Cortex of kidney (tissue), 1 donor: ENCODE measurements at places on chromosomes 6 and 20.

- no peak for DNase-seq
Measured at GRCh38 chr6:74632196-74632875, 573.5 kb downstream of the COL12A1 start.

DNA sequence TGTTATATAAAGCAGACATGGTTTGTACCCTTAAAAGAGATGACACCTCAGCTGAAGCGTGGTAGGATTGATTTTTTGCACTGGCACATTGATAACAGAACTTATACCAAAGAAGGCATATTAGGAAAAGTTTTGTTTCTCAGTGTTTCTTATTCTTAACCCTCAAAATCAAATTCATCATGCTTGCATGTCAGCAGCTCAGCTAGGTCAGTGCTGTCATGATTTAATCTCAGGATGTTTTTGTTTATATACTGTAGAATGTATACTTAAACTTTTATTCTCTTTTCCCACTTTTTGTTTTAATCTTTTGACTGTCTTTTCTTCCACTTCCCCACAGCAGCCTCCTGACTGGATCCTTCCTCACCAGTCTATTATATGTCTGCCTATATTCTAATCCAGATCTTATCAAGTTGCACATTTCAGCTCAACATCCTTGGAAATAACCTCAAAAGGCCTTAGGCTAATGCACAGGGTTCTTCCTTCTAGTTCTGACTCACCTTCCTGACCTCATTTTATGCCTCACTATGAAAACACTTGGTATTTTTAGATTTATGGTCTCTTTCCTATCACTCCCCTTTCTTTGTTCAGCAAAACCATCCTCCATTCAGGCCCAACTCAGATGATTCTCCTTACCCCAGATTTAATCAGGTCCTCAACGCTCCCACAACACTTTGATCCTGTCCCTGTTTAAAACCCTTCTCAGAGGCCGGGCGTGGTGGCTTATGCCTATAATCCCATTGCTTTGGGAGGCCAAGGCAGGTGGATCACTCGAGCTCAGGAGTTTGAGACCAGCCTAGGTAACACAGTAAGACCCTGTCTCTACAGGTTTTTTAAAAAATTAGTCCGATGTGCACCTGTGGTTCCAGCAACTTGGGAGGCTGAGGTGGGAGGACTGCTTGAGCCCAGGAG is 7.2 kb downstream of the HEBP2 start:
- DNase-seq: no peak

GRCh38 chr20:52859156-52859876 is 112.8 kb upstream of the TSHZ2 start:
- DNase-seq: no peak

GRCh38 chr6:45970326-45970725 is 45.3 kb downstream of the CLIC5 start:
- DNase-seq: no peak

DNA sequence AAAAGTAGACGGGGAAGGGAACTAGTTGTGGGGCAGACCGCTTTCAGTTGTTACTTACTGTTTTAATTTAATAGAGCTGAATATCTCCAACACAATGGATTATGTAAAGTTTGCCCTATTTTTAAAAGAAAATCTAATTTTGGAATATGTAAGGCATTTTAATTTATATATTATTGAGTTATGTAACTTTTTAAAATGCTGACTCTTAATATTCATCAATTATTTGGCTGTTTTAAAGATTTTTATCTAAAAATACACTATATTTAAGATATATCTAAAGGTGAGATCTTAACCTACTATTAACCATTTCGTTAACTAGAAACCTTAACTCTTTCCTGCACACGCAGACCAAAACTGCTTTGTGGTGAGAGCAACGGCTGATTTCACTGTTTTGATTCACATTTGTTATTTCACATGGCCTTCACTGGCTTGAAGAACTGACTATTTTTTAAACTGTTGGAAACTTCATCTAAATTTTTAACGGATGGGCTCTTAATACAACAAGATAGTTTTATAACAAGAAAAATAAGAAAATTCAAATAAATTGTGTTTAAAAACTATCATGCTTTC is 87.9 kb downstream of the HUS1B start:
- no peak for DNase-seq
